Adrenal gland (tissue), 19 donors: ENCODE measurements at places on chromosomes 12 and 14. TPM values are rescaled to one million over a fixed set of nuclear protein-coding genes. Genes with fewer than 3 reads are reported as not detected.

- peak; percentile 9 for DNase-seq
These were observed 104.3 kb upstream of the DACT1 start for GRCh38 chr14:58533446-58533845.

- no peak for DNase-seq
These were observed 2.3 kb downstream of the LTBP2 start for GRCh38 chr14:74609721-74610120.

- no peak for DNase-seq
These were observed 11.9 kb downstream of the GPR68 start for GRCh38 chr14:91232603-91233002.

DNA sequence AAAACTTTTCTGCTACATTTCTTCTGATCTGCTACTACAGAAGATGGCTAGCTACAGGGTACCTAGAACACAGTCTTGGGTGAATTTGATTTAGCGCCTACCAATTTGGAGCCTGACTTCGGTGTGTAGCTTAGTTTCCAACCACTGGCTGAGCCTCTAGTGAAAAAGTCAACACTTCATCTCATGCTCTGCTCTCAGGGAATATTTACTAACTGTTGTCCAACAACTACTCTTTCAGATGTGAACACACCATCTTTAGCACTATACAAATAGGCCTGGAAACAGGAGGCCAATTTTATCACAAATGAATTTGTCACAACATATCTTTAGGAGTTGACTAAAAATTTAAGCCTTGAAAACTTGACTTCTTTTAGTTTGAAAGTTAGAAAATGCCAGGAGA is 167.9 kb downstream of the NELL2 start:
- no peak for DNase-seq

GRCh38 chr12:132521712-132522292 is 31.9 kb downstream of the FBRSL1 start:
- DNase-seq: no peak

GRCh38 chr14:63205866-63206265 is 1.6 kb downstream of the RHOJ start:
- no peak for DNase-seq

DNA sequence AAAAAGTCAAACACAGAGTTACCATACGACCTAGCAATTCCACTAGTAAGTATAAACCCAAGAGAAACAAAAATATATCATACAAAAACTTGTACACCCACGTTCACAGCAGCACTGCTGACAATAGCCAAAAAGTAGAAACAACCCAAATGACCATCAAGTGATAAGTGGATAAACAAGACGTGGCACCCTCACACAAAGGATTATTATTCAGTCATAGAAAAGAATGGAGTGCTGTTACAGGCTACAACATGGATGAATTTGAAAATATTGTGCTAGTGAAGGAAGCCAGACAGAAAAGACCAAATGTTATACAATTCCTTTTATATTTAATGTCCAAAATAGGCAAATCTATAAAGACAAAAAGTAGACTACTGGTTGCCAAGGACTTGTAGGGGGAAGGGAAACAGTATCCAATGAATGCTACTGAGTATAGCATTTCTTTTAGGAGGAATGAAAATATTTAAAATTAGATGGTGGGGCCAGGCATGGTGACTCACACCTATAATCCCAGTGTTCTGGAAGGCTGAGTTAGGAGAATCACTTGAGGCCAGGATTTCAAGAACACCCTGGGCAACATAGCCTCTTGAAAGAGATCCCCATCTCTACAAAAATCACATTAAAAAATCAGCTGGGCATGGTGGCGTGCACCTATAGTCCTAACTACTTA is 41.9 kb downstream of the SPTLC2 start:
- DNase-seq: no peak

Gene MIPOL1
- total RNA-seq: 10.7 TPM

Gene ACTR6
- total RNA-seq: 26.5 TPM
